Right ventricle myocardium superior (tissue), 1 donor: ENCODE measurements at places on chromosomes 1 and 21. TPM values are rescaled to one million over a fixed set of nuclear protein-coding genes. Genes with fewer than 3 reads are reported as not detected.

Gene SLAMF6
- total RNA-seq: 0.30 TPM

Gene OR2T33
- total RNA-seq: not detected

Gene LCE1E
- total RNA-seq: not detected

DNA sequence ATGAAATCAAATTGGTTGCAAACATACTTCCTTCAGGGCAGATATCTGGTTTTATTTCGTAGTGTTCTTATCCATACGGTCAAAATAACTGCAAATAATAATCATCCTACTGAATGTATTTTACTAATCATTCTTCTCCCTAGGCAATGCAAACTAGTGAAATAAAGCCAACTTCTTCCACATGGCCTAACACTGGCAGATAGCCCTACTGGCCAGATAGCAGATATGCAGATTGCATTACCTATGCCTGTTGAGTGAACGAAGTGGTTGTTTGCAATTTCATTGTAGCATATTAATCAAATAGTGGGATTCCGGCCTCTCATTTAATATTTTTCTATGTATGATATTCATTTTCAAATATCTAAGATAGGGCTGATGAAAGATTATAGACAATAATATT lies 116.2 kb downstream of the CENPF start:
- no peak for DNase-seq

DNA sequence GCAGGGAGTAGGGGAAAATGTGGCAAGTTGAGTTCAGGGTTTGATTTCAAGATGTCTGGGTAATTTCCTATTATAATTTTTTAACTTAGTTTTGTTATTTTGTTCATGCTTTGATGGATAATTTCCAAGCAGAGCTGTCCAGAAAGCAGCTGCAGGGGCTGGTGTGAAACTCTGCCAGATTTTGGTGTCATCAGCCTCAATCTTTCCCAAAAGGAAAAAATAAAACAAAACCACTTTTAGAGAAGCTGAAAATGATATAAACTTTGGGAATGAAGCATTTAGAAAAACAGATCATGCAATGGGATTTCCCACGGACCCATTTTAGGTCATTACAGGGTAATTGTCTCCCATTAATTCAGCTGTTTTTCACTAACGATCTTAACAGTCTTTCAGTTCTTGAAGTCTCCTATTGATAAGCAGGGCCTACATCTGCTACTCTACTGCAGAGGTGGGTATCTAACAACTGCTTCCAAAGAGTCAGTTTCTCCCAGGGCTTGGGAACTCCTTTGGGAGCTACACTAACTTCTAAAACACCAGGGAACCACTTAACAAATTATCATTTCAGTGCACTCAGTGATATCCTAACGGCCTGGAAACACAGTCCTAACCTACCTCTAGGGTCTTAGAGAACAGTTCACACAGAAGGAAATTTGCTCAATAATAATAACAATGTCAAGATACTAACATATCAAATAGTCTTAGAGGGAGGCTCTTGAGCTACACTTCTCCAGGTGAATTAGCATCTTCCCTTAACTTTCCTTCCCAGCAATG lies 12.3 kb downstream of the ZNF436 start:
- DNase-seq: no peak

DNA sequence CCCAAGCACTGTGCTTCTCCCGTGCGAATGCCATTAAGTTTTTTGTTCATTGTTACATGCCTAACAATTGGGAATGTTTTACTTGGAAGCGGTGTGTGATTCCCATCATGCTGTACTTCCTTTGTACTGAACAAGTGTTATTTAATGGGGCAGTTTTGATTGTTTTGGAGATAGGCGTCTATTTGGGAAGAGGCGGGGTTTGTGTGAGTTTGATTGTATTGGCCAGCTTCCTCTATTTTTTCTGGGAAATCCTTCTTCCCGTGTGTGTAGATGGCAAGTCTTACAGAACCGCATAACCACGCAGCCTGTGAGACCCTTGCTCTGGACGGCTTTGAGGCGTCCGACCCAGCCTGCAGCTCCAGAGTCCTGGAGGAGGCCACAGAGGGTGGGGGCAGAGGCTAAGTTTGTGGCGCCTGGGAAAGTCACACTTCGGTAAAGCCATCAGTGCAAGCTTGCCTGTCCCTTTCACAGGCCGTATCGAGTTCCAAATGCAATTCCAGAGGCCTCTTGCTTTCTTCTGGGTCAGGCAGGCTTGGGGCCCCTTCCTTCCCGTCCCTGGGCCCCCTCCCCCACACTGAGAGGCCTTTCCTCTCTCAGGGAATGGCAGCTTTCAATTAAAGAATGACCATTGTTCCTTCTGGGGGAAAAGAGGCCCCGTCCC lies 210.3 kb downstream of the TOMM20 start:
- peak; percentile 54 for DNase-seq
